Foreskin keratinocyte (primary cell): ENCODE measurements at places on chromosomes 5 and 9. TPM values are rescaled to one million over a fixed set of nuclear protein-coding genes. Genes with fewer than 3 reads are reported as not detected.

Gene SLC36A2
- polyA plus RNA-seq = not detected in 2 replicates

Gene PGGT1B
- 3.8 and 4.1 TPM in 2 replicates for polyA plus RNA-seq

Gene ISCA1
- polyA plus RNA-seq = 20.0 and 21.7 TPM in 2 replicates

- DNase-seq = no peak
These were observed 26.0 kb downstream of the PRDM6 start for GRCh38 chr5:123115020-123115419.

Gene ANKRD34B
- not detected in 2 replicates for polyA plus RNA-seq
